ENCODE measurements at places on chromosomes 6 and 20. TPM values are rescaled to one million over a fixed set of nuclear protein-coding genes. Genes with fewer than 3 reads are reported as not detected.

GRCh38 chr6:169700296-169700695 lies 1.5 kb downstream of the WDR27 start:
- H3K27ac ChIP-seq: no peak overlapping the region
- H3K4me1 ChIP-seq: peaks cover 29% of the 10 kb centered on the region
- no peak for DNase-seq
- H3K36me3 ChIP-seq: no peaks in the 10 kb centered on the region
- no peak overlapping the region for H3K4me3 ChIP-seq

GRCh38 chr6:112511441-112511840 lies 164.3 kb downstream of the RFPL4B start:
- H3K27ac ChIP-seq: no peak overlapping the region
- no peaks in the 10 kb centered on the region for H3K4me1 ChIP-seq
- no peak for DNase-seq
- H3K36me3 ChIP-seq: no peaks in the 10 kb centered on the region
- no peak overlapping the region for H3K4me3 ChIP-seq

- H3K27ac ChIP-seq: no peak overlapping the region
- no peaks in the 10 kb centered on the region for H3K36me3 ChIP-seq
- H3K4me1 ChIP-seq: peaks cover 9% of the 10 kb centered on the region
- peaks cover 7% of the 10 kb centered on the region for H3K27me3 ChIP-seq
Observed at GRCh38 chr6:37698264-37699137, 818 bp upstream of the MDGA1 start.

DNA sequence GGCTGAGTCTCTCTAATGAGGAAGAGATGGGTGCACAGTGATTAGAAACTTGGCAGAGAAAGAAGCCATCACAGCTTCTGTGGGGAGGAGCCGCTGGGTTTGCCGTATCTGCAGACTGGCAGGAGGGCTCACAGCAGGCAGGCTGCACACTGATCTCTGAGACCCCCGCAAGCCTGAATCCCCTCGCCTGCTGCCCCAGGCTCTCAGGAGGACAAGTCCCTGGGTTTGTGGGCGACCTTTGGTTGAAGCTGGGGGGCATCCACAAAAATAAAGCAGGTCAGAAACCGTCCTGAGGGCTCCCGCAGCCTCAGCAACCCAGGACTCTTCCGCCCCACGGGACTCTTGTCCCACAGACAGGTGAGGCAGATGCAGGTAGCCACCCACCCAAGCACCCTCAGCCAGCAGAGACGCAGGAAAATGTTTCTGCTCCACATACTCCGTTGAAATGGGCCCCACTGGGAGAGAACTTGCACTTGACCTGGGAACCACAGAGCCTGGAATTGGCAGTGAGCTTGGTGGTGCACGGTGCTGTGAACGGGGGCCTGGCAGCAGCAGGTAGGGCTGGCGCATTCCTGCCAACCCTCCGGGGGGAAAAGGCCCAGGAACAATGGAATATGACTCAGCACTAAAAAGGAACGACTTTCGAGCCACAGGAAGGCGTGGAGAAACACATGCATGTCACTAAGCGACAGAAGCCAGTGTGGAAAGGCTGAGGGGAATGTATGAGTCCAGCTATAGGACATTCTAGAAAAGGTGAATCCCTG lies 89.9 kb downstream of the YTHDF1 start:
- no peaks in the 10 kb centered on the region for H3K36me3 ChIP-seq
- no peak for DNase-seq
- no peaks in the 10 kb centered on the region for H3K27me3 ChIP-seq
- no peak overlapping the region for H3K4me3 ChIP-seq
- H3K27ac ChIP-seq: no peak overlapping the region

The EFCAB8 gene
- not detected for total RNA-seq

The HDGFL1 gene
- not detected for total RNA-seq

The TOX2 gene
- 4.8 TPM for total RNA-seq

The DOK5 gene
- 10.9 TPM for total RNA-seq

GRCh38 chr20:15012566-15012965 lies 675.2 kb upstream of the FLRT3 start:
- peaks cover 8% of the 10 kb centered on the region for H3K4me1 ChIP-seq
- no peak overlapping the region for H3K4me3 ChIP-seq
- H3K36me3 ChIP-seq: no peaks in the 10 kb centered on the region
- no peak for DNase-seq
- no peaks in the 10 kb centered on the region for H3K27me3 ChIP-seq

The KHDRBS2 gene
- total RNA-seq: 18.6 TPM

GRCh38 chr6:74889635-74890034 lies 316.2 kb downstream of the COL12A1 start:
- no peaks in the 10 kb centered on the region for H3K4me1 ChIP-seq
- H3K36me3 ChIP-seq: no peaks in the 10 kb centered on the region
- H3K27ac ChIP-seq: no peak overlapping the region
- H3K27me3 ChIP-seq: no peaks in the 10 kb centered on the region
